ENCODE measurements at places on chromosomes 2 and 18.
A peak's percentile ranks its signal among the peaks of the same experiment; 100 is the strongest.

DNA sequence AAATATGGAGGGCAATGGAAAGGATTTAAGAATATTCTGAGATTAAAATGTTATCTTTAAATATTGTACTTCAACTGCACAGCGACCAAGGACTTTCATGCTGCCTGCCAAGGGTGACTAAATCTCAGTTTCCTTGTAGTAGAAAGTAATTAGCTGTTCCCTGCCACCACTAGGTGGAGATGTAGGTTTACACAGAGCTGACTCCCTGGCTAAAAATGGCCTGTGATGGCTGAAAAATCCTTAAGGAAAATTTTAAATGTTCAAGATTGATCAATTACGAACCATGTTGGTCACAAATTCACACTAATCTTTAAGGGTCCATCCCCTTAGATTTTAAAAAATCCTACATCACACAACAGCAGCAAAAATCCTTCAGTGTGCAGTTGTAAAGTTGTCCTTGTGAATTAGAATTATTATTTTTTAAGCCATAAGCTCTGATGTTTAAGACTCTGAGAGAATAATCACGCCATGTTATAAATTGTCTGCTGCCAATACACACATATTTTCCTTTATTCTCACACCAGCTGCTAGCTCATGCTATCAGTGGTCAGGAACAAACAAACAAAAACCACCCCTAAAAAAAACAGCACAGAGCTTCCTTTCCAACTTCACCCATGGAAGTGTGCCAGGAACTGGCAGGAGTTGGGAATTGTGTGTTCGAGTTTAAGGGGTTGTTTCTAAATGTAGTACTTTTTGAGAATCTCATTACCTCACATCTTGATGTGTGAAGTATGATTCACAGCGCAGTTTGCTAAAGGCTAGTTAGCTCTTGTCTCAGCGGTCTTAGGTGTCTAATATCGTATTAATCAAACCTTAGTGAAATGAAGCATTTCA is 399.8 kb downstream of the TMEM182 start:
- peak; percentile 10 for DNase-seq

GRCh38 chr2:7930800-7931635 is 750.8 kb upstream of the ID2 start:
- DNase-seq: peak; percentile 32

GRCh38 chr18:7370375-7370774 is 139.5 kb downstream of the LRRC30 start:
- DNase-seq: peak; percentile 36

DNA sequence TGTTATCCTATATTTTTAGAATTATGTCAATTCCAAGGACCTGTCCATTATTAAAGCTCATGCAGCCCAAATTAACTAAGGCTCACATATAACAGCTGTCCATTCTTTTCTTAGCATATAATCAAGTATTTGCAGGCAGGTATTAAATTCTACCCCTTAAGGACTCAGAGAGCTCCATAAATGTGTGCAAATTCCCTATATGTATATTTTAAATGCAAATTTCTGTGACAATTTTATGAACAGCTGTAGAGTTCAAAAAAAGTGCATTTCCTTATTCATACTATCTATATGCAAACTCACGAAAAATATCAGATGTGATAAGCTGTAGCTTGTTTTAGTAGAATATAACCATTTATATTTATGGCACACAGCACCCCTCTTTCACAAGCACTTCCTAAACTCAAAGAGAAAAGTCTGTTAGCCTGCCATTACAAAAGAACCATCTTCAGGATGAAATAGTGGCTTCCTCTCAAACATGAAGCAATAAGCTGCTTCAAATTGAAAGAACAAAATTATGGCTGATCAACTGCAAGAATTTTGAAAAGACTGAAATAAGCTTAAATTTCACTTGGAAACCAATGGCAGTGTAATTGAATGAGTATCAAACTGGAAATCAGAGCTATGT is 155.0 kb upstream of the REG3G start:
- no peak for DNase-seq

- DNase-seq: no peak
These were observed 58.3 kb downstream of the BMPR2 start for GRCh38 chr2:202434472-202434871.

DNA sequence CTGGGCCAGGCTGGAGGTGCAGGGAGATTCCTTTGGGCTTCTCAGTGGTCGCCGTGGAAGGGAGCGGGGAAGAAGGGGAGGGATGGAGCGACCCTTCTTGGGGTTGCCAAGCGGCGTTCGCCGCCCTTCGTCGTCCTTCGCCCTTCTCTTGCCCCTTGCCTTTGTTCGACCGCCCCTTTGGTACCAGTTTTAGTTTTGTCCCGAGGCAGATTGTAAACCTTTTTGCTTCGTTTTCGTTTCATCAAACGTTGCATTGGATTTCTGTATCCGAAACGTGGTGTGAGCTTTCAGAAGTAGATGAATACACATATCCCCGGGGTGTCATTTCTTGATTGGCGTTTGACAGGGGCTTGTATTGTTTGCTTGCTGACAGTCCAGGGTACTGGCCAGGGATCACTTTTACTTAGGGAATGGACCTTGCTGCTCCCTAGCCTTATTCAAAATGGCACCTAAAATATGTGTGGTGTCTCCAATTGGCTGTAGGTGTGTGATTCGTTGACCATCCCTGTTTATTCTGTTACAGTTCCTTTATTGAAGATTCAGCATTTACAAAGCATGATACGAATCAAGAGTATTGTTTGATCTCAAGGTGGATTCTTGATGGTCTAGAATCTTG is 788 bp downstream of the USP14 start:
- DNase-seq: no peak

DNA sequence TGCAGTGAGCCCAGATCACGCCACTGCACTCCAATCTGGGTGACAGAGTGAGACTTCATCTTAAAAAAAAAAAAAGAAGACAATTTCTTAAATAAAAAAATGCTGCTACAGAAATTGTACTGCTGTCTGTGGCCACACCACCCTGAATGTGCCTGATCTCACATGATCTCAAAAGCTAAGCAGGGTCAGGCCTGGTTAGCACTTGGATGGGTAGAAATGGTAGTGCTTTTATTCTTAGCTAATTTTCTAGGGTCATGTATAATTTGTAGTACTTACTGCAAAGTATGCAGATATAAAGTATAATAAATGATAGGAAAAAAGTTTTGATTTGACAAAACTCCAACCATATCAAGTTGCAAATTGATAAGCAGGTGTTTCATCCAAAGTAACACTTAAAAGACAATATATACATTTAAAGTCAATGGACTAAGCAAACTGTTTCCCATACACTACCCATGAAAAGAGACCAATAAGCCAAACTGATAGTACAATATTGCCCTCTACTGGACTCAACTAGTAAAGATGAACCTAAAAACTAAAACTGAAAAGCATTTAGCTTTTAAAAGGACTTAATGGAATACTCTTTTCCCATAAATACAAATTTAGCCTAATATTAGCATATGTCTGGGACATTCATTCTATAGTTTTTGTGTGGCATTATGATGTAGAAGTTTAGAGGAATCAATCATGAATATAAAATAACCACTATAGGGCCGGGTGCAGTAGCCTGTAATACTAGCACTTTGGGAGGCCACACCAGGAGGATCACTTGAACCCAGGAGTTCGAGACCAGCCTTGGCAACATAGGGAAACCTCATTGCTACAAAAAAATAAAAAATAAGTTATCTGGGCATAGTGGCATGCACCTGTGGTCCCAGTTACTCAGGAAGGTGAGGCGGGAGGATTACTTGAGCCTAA is 18.6 kb upstream of the PEX13 start:
- DNase-seq: no peak

DNA sequence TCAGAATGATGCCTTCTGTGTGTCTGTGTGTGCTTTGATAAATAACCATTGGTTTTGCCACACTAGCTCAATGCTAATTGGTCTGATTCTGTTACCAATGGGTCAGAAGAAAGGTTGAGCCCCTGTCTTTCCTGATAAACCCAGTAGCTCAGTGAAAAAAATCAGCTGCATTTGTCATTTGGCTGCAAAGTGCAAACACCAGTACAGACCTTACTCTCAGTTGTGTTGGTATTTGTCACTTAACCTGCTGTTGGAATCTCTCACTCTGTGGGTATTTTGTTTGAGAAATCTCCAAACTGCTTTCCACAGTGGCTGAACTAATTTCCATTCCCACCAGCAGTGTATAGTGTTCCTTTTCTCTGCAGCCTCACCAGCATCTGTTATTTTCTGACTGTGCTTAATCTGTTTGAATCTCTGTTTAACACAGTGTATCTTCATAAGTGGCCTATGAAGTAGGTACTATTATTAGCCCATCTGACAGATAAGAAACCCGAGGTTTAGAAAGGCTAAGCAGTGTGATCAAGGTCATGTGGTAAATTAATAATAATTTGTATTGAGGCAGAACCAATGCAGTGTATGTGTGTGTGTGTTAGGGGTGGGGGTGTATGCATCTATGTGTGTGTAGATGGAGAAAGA is 26.7 kb downstream of the LIMS1 start:
- DNase-seq: no peak

DNA sequence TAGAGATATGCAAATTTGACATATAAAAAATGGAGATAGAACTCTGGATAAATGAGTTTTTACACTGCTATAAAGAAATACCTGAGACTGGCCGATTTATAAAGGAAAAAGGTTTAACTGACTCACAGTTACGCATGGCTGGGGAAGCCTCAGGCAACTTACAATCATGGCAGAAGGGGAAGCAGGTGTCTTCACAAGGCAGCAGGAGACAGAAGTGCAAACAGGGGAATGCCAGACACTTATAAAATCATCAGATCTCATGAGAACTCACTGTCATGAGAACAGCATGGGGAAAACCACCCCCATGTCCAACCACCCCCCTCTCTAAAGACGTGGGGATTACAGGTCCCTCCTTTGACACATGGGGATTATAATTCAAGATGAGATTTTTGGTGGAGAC is 1540.2 kb upstream of the SLC39A10 start:
- no peak for DNase-seq

DNA sequence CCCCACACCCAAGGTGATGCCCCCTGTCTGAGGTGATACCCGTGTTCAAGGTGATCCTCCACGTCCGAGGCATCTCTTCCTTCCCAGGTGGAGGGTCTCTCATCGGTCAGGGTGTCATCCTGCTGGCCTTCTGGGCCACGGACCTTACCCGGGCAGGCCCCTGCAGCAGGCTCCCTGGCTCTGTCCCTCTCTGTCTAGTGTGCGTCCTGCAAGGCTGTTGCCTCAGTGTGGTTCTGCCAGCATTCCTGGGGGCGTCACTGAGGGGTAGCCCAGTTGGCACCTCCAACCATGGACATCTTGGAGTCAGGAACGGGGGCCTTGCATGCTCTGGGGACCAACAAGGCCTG is 5.6 kb upstream of the PER2 start:
- DNase-seq: peak; percentile 64

GRCh38 chr2:25387876-25388449 is 46.2 kb upstream of the DNMT3A start:
- DNase-seq: no peak

- DNase-seq: no peak
These were observed 42.5 kb downstream of the DCDC2C start for GRCh38 chr2:3745920-3746319.

DNA sequence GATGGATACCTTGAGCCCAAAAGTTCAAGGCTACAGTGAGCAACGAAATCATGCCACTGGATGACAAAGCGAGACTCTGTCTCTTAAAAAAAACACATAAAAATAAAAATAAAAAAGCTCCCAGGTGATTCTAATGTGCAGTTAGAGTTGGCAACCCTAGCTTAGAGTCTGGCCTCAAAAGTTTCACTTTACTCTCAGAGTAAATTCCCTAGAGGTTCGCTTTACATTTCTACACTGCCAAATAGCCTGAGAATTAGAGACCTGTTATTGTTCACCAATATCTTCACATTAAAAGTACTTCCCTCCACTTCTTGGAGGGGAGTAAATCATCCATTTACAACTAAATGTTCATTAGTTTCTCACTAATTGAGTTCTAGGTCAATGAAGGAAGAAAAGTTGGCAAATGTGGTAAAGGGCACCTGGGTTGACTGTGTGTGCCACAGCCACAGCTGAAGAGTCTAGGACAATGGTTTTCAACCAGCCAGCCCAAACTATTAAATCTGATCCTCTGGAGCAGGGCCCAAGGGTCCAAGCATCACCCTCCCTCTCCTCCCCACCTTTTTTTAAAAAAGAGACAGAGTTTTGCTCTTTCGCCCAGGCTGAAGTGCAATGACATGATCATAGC is 15.2 kb upstream of the TMEM37 start:
- DNase-seq: no peak

GRCh38 chr18:23154823-23155500 is 19.7 kb downstream of the CABLES1 start:
- no peak for DNase-seq

DNA sequence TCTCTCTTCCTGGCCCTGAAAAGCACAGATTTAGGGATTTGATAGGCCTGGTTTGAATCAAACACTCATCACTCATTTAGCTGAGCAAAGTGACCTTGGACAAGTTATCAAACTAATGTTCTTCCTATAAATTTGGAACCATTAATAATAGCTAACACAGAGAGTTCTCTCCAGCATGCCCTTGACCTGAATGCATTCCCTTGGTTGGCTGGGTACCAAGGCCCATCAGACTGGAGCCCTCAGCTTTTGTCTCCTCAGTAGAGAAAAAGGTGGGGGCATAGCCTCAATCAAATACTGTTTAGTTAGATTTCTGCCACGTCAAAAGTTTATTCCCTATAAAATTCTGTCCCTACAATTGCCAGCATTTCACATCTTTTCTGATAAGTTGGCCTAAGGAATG is 13.8 kb upstream of the MRPL19 start:
- DNase-seq: no peak

- DNase-seq: no peak
These were observed 30.0 kb downstream of the MRPL35 start for GRCh38 chr2:86229221-86229620.

DNA sequence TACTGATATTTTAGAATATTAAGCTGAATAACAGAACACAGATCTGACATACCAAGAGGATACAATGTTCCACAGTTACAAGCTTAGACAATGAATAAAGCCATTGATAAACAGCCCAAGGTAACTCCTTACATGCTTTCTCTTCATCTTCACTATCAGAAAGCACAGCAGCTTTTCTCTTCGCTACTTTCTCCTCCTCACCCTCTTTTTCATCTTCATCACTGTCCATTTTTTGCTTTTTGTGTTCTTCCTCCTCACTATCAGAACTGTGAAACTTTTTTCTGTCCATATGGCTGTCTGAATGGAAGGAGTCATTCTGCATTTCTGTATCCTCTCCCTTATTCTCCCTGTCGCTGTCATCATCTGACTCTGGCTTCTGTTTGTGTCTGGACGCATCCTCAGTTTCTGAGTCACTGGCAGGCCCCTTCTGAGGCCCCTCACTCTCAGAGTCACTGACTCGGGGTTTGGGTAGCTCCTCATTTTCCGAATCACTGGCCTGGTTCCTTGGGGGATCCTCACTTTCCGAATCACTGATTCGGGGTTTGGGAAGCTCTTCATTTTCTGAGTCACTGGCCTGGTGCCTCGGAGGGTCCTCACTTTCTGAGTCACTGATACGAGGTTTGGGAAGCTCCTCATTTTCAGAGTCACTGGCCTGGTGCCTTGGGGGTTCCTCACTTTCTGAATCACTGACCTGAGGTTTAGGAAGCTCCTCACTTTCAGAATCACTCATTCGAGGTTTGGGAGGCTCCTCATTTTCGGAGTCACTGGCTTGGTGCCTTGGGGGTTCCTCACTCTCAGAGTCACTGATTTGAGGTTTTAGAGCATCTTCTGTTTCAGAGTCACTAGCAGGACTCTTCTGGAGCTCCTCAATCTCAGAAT is 21.5 kb downstream of the IWS1 start:
- DNase-seq: no peak

- DNase-seq: no peak
These were observed 92.6 kb downstream of the VAPA start for GRCh38 chr18:10006311-10006893.

Measured in posterior cingulate gyrus (tissue), 11 donors.